ENCODE measurements at places on chromosomes 6 and 20. TPM values are rescaled to one million over a fixed set of nuclear protein-coding genes. Genes with fewer than 3 reads are reported as not detected.

- DNase-seq: no peak
Observed at GRCh38 chr20:44979090-44979621, 12.8 kb downstream of the STK4 start.

- DNase-seq: no peak
Observed at GRCh38 chr6:114000069-114000468, 29.1 kb upstream of the HDAC2 start.

DNA sequence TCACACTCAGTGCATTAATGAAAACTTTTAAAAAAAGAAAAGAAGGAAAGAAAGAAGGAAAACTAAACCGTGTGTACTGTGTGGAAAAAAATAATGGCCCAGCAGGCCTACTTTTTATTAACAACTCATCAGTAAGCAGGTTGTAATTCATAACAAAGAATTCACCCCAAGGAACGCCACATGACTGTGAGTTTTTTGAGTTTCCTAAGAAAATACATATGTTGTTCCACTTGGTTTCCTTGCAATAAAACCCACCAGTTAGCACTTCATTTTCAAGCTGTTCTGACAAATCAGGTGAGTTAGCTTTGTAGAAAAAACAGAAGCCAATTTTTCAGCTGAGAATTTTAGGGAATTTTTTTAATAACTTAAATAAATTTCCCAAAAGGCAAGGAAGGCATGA lies 259.3 kb upstream of the TBX18 start:
- DNase-seq: no peak

DNA sequence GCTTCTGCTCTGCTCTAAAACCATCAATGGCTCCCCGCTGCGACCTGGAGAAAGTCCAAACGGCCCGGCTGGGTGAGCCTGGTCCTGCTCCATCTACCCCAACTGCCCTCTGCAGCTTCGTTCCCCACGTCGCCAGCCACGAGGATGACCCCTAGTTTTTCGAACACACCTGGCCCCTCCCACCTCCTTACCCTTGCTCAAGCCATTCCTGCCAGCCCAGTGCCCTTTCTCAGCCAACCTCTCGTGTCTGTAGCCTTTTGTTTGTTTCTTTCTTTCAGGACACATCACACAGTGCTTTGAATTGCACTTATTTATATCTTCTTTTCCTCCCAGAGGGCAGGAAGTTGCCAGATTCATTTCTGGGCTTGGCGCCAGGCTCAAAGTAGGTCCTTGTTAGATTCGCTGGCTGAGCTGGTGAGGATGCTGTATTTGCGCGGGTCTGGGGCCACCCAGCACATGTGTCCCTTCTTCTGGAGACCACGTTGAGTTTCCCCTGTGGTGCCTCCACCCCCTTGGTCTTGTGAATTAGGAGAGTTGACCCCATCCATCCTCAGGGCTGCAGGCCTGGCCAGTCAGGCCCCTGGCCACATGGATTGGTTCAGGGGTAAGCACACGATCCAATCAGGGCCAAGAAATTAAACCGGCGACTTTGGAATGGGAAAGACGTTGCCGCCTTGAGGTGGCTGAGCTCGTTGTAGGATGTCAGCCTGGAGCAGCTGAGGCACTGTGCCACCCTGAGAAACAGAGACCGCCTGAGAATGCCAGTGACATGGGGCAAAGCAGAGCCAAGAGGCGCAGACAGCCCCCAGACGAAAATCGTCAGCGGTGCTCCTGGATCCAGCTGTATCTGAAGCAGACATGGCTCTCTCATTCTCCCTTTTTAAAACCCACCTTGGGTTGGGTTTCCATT lies 156.0 kb downstream of the CEBPB start:
- peak; percentile 82 for DNase-seq

DNA sequence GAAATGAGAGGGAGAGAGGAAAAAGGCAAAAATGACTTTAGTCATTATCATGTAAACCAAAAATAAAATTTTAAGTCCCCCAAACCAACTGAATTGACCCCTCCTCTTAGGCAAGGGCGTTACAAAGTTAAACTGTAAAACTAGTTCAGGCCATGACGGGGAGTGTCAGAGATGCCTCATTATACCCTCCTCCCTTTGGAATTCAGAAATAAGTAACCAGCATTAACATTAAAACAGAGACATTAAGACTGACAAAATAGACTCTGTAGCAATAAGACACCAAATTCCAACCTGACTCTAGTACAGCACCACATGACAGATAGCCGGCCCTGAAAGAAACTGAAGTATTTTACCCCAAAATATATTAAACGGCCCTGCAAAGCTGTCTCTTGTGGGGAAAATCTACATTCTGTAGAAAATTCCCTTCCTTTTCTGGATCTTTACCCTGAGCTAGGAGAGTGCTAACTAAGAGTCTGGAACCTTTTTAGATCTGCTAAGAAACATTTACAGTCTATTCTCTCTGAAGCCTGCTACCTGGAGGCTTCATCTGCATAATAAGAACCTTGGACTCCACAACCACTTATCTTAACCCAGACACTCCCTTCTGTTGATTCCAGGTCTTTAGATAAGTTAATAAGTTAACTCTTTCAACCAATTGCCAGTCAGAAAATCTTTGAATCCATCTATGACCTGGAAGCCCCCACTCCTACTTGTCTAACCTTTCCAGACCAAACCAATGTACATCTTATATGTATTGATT lies 150.7 kb downstream of the PKHD1 start:
- no peak for DNase-seq

GRCh38 chr6:141259091-141259490 lies 873.6 kb upstream of the GJE1 start:
- DNase-seq: no peak

GRCh38 chr20:3326779-3327521 lies 80.5 kb downstream of the DNAAF9 start:
- no peak for DNase-seq

DNA sequence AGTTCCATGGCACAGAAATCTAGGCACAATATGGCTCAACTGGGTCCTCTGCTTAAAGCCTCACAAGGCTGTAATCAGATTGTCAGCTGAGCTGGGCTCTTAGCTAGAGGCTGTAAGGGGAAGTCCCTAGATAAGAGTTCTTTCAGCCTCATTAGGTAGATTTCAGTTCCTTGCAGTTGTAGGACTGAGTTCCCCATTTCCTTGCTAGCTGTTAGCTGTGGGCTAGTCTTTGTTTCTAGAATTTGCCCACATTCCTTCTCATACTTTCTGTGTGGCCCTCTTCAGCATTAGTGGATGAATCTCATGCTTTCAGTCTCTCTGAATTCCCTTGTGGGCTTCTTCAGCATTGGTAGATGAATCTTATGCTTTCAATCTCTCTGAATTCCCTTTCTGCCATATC lies 71.0 kb upstream of the MRAP2 start:
- no peak for DNase-seq

- DNase-seq: no peak
Observed at GRCh38 chr6:125769147-125769783, 19.8 kb downstream of the HEY2 start.

DNA sequence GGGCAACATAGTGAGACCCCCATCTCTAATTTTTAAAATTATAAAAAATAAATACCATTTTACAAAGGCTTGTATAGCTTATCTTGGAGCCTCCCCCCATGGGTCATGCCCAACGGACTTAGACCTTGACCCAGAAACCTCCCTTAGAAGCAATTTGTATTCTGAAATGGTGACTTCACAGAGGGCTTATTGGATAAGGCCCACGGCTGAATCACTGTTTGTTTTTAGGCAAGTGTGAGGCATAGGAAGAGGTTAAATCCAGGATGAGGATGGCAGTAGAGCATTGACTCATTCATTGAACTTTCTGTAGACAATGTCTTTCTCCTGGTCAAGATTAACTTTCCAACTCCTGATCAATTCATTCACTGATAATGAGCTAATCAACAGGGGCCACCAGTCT lies 6.2 kb upstream of the SNAI1 start:
- DNase-seq: no peak

GRCh38 chr6:68559716-68560115 lies 75.4 kb upstream of the ADGRB3 start:
- no peak for DNase-seq

DNA sequence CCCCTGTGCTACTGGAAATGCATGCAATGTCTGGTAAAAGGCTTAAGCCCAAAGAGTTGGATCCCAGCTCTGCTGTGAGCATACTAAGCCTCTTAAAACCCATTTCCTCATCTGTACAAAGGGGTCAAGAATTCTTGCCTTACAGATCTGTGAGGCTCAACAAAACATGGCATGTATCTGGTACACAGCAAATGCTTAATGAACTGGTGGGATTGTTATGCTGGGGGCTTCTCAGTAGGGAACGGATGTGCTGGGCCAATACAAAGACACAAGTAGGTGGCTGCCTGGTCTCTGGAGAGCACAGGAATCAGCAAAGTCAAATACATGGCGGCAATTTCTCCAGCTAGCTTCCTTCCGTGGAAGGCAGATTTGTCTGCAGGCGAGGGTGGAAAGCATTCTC lies 62.3 kb downstream of the LAMP5 start:
- no peak for DNase-seq

DNA sequence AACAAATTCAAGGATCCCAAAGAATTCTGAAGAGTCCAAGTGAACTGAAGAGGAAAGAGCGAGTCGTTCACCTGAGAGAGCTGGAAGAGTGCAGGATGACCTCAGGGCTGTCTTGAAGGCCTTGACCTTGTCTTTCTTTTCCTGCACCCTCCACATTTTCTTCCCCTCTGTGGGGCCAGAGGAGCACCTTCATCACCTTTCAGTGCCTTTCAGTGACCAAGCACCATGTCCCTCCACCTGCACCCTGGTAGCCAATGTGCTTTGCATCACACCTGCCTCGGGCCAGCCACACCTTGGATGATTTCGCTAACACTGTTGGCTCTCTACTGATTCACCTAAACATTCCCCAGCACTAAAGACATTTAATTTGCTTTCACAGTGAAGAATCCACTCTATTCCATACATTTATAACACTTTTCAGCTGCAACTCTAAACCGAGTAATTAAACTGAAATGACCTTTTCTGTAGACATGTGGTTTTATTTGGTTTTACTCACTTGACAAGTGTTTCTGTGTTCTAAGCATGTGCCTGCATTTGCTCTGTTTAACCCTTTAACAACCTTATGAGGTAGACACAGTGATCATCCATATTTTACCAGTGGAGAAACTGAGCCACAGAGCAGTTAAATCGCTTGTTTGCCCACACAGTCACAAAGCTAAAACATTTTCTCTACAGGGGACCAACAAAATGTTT lies 121.3 kb upstream of the CST7 start:
- DNase-seq: no peak

DNA sequence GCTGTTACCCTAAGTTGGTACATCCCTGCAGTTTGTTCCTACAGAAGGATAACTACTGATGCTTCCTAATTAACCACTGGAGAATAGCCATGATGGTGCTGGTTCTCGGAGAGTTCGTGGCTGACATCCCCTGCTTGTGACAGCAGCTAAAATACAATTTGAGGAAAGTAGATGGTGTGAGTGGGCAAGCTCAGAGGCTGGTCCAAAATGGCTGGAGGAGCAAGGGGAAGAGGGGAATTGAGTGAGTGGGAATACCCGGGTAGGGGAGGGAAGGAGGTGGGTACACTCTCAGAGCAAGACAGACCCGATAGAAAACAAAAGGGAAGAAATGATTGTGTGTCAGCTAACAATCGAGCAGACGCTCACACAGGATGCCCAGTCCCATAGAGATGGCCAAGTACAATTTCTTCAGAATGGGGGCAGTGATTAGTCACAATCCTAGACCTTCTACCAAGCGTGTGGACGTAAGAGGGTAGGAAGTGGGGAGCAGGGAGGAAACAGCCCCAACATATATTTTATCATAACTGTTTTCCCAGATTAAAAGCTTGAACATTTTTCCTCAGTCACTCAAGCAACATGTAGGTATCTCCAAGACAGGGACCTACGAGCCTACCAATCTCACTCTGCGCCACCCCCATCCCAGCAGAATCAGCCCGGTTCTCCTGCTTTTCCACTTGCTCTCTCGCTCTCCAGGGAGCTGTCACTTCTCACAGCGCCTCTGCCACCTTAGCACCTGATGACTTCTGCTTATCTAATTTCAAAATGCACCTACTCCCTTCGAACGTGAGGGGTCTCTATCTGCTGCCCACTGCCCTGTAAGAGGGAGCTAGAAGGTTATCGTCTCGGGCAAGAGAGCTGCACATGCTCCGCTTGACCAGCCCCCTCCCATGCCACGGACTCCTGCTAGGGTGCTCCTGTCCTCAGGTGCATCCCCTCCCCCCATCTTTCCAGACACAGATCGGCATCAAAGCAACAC lies 26.2 kb downstream of the RIPOR2 start:
- no peak for DNase-seq

- DNase-seq: no peak
Observed at GRCh38 chr20:35907017-35907701, 47.1 kb downstream of the SCAND1 start.

DNA sequence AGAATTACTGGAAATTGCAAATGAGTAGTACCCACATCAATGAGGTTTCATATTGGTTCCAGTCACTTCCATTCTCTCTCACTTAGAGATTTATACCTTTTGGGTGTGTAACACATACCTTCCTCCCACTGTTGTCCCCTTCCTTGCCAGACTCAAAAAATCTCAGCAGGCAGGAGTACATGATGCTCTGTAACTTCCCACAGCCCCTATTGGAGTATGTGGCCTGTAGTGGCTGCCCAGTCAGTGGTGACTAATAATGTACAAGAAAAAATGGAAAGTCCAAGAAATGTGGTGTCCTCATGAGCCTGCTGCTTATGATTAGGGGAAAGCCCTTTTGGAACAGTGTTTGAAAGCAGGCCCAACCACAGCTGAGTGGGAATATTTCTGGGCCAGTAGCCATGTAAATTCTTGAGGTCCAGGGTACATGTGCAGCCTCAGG lies 312.0 kb downstream of the ZFAND3 start:
- DNase-seq: no peak

DNA sequence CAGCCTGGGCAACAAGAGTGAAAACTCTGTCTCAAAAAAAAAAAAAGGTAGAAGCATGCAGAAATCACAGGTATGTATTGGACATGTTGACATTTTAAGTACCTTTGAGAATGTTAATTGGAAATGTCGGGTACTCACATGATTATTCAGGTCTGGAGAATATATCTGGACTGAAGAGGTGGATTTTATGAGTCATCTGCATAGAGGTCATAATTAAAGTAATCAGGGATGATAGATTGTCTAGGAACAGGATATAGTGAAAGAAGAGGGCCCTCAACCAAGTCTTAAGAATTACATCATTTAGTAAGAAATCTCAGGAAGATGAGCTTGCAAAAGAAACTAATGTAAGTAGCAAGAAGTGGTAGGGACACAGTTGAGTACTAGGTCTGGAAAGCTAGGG lies 212.5 kb downstream of the UTRN start:
- DNase-seq: no peak

DNA sequence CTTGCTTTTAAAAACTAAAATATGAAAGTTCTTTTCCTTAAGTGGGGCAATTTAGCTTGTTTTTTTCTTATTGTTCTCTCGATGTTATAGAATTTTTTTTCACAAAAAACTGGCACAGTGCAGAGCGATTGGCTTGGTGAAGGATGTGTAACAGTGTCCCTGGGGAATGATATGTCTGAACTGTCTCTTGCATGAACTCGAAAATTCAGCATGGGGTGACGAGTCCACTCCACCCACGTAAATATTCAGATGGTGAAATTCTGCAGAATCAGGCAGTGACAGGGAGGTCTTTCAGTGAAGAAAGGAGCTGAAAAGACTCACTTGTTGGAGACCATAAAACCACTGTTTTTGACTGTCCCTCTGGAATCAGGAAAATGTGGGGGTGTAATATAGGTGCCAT lies 505.3 kb downstream of the MMUT start:
- no peak for DNase-seq

GRCh38 chr6:108608453-108609275 lies 47.9 kb downstream of the FOXO3 start:
- DNase-seq: no peak

Gene PLCB1
- total RNA-seq: 30.5 TPM

Gene FNDC1
- 10.1 TPM for total RNA-seq

Gene RGS19
- 16.4 TPM for total RNA-seq

Data from breast epithelium (tissue), 4 donors.